Hindlimb muscle (tissue), 1 donor: ENCODE measurements at places on chromosomes 4 and X. TPM values are rescaled to one million over a fixed set of nuclear protein-coding genes. Genes with fewer than 3 reads are reported as not detected.

- DNase-seq = no peak
Observed at GRCh38 chrX:54708404-54708803, 89.7 kb downstream of the ITIH6 start.

FAM241A gene
- 4.0 TPM for polyA plus RNA-seq

DNA sequence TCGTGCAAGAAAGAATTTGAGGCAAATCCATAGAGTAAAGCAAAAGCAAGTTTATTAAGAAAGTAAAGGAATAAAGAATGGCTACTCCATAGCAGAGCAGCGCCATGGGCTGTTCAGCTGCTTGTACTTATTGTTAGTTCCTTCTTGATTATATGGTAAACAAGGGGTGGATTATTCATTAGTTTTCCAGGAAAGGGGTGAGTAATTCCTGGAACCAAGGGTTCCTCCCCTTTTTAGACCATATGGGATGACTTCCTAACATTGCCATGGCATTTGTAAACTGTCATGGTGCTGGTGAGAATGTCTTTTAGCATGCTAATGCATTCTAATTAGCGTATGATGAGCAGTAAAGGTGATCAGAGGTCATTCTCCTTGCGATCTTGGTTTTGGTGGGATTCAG lies 23.5 kb upstream of the CEP135 start:
- DNase-seq = no peak

CDKL2 gene
- polyA plus RNA-seq = not detected

OTC gene
- polyA plus RNA-seq = not detected

HTT gene
- 32.0 TPM for polyA plus RNA-seq

- DNase-seq = no peak
Observed at GRCh38 chr4:86098691-86099090, 261.2 kb downstream of the MAPK10 start.

DNA sequence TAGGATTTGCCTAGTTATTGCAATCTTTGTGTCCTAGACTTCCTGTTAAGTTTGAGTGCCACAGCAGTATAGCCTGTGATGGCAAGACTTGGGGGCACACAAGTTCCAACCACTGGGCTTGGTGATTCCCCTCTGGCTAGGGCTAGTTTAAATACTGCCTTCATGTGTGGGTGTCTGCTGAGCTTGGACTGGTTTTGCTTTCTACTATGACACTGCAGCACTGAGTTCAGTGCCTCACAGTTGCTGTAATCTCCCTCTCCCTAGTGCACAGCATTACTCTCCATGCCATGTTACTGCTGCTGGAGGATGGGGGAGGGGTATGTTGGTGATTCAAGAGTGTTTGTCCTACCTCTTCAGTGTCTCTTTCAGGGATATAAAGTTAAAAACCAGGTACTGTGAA lies 379.6 kb downstream of the IL15 start:
- no peak for DNase-seq

LIMCH1 gene
- polyA plus RNA-seq = 122 TPM

DNA sequence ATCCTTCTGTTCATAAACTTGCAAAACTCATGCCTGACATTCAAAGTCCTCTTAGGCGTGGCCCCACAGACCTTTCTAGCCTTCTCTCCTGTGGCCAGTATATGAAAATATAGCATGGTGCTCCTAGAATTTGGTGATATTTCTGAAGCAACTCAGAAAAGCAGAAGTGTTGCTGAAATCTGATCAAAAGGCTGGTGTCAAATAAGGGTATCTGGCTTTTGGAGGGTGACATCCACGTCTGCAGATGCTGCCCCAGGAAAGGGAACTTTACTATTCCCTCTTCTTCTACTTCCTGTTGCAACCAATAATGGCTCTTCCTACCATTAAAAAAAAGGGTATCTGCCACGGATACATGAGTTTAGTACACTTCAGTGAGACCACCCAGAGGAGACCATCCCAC lies 83.9 kb upstream of the RPS6KA3 start:
- no peak for DNase-seq

TCP11X2 gene
- polyA plus RNA-seq = not detected

RBMXL3 gene
- polyA plus RNA-seq = not detected

GRCh38 chr4:79650794-79651431 lies 242.9 kb upstream of the GK2 start:
- no peak for DNase-seq

GRCh38 chr4:13108096-13108495 lies 376.0 kb downstream of the RAB28 start:
- no peak for DNase-seq

GRCh38 chr4:177450426-177451107 lies 8.3 kb upstream of the AGA start:
- DNase-seq = no peak

NCAPG gene
- 10.6 TPM for polyA plus RNA-seq

BBS12 gene
- 3.2 TPM for polyA plus RNA-seq

RPS6KA3 gene
- polyA plus RNA-seq = 42.7 TPM

DNA sequence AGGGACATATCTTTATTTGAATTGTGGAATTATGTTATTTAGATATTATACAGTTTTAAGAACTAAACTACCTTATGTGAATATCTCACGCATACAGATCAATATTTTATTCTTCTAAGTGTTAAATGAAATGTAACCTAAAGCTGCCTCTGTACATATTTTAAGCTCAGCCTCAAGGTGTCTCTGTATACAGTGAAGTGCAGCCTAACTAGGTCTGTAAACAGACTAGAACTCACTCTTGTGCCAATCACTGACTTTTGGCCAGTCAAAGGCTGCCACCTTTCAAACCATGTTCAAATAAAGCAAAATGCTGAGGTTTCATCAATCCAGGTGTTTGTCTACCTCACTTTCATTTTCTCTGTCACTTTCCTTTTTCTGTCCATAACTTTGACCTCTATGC lies 1074.5 kb upstream of the PRKX start:
- DNase-seq = no peak

GRCh38 chr4:5050520-5051277 lies 581 bp upstream of the STK32B start:
- DNase-seq = peak; percentile 79

ADGRL3 gene
- 21.0 TPM for polyA plus RNA-seq

NOP14 gene
- 27.0 TPM for polyA plus RNA-seq

DNA sequence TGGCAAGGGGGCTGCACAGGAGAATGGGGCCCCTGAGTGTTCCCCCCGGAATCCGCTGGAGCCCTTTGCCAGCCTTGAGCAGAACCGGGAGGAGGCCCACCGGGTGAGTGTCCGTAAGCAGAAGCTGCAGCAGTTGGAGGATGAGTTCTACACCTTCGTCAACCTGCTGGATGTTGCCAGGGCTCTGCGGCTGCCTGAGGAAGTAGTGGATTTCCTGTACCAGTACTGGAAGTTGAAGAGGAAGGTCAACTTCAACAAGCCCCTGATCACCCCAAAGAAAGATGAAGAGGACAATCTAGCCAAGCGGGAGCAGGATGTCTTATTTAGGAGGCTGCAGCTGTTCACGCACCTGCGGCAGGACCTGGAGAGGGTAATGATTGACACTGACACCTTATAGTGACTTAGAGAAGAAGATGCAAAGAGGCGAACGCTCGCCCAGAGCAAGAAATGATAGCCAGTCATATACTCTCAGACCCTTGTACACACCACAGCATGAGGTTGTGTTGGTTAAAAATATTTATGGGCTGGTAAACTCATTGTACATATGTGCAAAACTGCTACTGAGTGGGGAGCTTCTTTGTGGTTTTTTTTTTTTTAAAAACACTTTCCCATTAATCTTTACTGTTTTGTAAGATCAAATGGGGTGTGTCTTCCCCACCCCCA lies 52.5 kb downstream of the JADE1 start:
- no peak for DNase-seq

DNA sequence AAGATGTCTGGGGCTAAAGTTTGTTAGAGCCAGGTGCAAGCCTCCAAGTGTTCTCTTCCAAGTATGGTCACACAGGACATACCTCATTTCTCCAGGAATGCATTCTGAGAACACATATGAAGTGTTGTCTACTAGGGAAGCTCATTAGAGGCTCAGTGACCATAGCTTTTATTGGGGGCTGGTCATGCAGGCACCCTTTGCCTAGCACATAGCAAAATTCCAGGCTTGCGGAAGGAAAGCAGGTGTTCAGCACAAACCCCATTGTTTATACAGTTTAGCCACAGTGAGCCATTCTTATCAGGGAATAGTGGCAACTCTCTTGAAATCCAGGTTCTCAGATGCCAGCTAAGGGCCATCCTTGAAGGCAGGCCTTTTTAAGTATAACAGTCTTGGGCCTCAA lies 339.4 kb upstream of the ZCCHC13 start:
- DNase-seq = no peak

HSPA4L gene
- 7.1 TPM for polyA plus RNA-seq

DNA sequence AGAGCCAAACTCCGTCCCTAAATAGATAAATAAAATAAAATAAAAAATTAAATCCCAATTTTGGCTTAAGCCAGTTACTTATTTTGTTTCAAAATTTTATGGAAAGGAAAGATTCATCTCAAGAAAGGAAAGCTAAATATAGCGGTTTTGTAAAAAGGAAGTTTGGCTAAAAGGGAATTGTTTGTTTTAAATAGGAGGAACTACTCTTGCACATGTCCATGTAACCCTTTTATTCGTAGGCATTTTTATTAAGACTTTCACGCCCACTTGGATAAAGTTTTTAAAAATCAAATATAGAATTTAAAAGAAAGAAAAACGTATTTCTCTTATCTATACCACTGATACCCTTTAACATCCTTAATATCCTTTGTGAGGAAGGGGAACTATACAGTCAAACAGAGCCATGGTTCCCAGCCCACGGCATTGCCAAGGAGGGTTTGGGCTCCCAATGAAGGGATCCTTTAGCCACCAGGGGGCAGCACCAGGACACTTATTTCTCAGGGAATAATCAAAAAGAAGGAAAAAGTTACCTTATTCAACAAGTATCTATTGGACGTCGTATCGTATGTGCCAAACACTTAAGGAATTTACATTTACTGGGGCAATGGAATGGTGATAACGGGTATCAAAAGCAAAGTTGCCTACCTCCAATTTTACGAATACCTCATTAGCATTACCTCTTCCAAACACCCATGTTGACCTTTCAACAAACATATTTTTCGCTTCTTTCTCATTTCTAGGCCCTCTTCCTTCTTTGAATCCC lies 27.7 kb downstream of the CDKN2AIP start:
- peak; percentile 74 for DNase-seq

- DNase-seq = no peak
Observed at GRCh38 chrX:72258174-72258573, 18.9 kb downstream of the RPS4X start.

DNA sequence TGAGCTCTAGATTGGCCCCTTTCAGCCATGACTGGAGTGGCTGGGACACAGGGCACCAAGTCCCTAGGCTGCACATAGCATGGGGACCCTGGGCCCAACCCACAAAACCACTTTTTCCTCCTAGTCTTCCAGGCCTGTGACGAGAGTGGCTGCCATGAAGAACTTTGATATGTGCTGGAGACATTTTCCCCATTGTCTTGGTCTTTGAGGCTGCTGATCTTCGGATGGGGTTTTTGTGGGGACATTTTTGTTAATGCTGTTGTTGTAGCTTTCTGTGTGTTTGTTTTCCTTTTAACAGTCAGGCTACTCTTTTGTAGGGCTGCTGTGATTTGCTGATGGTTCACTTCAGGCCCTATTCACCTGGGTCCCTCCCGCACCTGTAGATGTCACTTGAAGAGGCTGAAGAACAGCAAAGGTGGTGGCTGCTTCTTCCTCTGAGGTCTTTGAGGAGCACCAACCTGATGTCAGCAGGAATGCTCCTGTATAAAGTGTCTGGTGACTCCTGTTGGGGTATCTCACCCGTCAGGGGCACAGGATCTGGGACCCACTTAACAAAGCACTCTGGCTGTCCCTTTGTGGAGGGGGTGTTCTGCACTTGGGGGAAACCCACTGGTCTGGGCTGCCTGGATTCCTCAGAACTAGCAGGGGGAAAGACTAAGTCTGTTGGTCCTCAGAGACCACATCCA lies 49.6 kb upstream of the GRID2 start:
- DNase-seq = no peak
